ENCODE measurements at places on chromosomes 4 and X.

DNA sequence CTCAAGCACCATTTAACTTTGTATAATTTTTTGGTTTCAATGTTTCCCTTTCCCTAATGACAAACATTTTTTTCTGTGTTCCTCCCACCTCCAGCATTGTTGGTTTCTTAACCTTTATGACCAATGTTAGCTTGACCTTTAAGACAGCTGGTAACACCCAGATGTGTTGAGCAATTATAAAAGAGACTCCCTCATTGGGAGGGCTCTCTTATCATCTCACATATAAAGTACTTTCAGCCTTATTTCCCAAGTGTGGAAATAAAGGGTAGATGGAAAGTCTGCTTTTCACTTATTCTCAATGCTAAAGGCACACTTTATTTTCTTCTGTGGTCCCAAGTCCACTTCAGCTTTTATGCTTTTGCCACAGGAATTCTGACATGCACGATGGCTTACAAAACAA is 1420.4 kb downstream of the RAPGEF2 start:
- no peak overlapping the region for H3K27ac ChIP-seq
- DNase-seq = no peak
- H3K4me3 ChIP-seq = no peak overlapping the region
- no peaks in the 10 kb centered on the region for H3K36me3 ChIP-seq
- H3K4me1 ChIP-seq = no peaks in the 10 kb centered on the region

DNA sequence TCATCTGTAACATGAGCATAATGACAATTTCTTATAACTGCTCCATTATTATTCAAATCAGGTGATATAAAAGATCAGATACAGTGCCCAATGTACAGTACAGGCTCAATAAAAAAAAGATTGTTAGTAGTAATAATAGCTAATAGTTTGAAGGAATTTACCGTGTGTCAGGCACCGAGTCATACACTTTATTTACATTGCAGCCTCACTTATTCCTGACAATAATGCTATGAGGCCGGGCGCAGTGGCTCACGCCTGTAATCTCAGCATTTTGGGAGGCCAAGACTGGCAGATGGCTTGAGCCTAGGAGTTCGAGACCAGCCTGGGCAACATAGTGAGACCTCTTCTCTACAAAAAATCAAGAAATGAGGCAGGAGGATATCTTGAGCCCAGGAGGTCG is 10.1 kb upstream of the MAP7D3 start:
- H3K27ac ChIP-seq = no peak overlapping the region
- no peak overlapping the region for H3K4me3 ChIP-seq
- no peak for DNase-seq
- H3K27me3 ChIP-seq = peaks cover 3% of the 10 kb centered on the region

- no peak for DNase-seq
- H3K4me3 ChIP-seq = no peak overlapping the region
- no peaks in the 10 kb centered on the region for H3K27me3 ChIP-seq
- H3K27ac ChIP-seq = no peak overlapping the region
- no peaks in the 10 kb centered on the region for H3K4me1 ChIP-seq
Observed at GRCh38 chr4:14855719-14856061, 146.6 kb upstream of the CPEB2 start.

DNA sequence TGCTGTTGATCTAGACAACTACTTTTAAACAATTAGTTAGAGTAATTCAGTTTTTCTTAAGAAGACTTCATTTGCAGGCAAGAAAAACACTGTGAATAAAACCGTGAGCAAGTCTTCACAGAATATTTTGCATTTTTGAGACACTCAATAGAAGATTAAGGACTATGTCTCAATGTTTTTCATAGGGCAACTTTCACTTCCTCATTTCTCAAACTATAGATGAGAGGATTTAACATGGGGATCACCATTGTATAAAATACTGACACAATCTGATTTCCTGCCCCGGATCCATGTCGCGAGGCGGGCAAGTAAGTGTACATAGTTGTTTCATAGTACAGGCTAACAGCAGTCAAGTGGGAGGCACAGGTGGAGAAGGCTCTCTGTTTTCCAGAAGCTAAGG is 108.8 kb upstream of the IGSF1 start:
- no peak overlapping the region for H3K4me3 ChIP-seq
- H3K36me3 ChIP-seq = no peaks in the 10 kb centered on the region
- no peaks in the 10 kb centered on the region for H3K4me1 ChIP-seq
- DNase-seq = no peak
- H3K27me3 ChIP-seq = peaks cover 2% of the 10 kb centered on the region
- no peak overlapping the region for H3K27ac ChIP-seq

GRCh38 chrX:109966246-109966645 is 36.7 kb upstream of the TMEM164 start:
- peaks cover 8% of the 10 kb centered on the region for H3K27me3 ChIP-seq
- DNase-seq = no peak
- H3K27ac ChIP-seq = no peak overlapping the region
- no peak overlapping the region for H3K4me3 ChIP-seq

DNA sequence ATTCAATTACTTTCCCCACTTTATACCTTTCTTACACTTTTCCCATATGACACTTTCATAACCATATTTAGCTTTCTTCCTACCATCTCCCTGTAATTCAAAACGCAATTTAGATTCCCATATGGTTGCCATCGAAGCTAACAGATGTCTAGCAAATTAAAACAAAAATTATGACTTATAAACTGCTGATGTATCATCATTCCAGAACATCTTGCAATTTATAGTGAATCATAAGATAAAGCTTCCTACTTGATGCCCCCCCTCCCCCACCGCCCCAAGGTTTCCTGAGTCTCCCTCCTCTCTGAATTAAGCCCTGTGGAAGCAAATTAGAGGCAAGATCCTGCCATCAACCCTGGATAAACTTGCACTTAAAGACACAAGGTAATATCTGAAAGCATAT is 5.4 kb downstream of the TSPAN5 start:
- H3K4me3 ChIP-seq = no peak overlapping the region
- no peaks in the 10 kb centered on the region for H3K36me3 ChIP-seq
- H3K4me1 ChIP-seq = peaks cover 5% of the 10 kb centered on the region
- no peak overlapping the region for H3K27ac ChIP-seq
- H3K27me3 ChIP-seq = no peaks in the 10 kb centered on the region

DNA sequence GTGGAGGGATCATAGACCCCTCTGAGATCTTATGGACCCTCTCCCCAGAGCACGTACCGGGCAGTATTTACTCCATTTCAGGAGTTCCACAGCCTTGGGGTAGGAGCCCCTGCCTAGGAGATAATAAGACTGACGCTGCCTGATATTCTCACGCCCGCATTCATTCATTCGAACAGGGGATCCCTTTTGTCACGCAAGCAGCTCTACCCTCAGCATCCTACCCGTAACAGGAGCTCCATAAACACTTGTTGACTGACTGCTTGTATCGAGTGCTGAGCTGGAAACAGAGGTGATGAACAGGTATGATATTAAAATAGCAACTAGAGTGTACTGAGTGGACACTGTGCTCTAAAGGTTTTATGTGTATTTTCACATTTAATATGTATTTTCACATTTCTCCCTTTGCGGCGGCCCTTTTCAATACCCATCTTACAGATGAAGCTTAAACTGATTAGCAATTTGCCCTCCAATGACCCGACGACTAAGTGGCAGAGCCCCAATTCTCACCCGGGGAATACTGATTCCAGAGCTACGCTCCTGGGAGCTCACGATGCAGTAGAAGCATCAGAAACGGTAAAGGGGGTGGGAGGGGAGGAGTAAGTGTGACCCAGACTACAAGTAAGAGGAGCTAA is 888 bp downstream of the RAB28 start:
- H3K36me3 ChIP-seq = no peaks in the 10 kb centered on the region
- peaks cover 3% of the 10 kb centered on the region for H3K4me1 ChIP-seq
- peak overlapping the region; percentile 98 for H3K27ac ChIP-seq
- peak overlapping the region; percentile 84 for H3K4me3 ChIP-seq
- peak; percentile 64 for DNase-seq
- no peaks in the 10 kb centered on the region for H3K27me3 ChIP-seq

- H3K4me1 ChIP-seq = peaks cover 23% of the 10 kb centered on the region
- H3K4me3 ChIP-seq = no peak overlapping the region
- peaks cover 53% of the 10 kb centered on the region for H3K36me3 ChIP-seq
- no peak for DNase-seq
- H3K27me3 ChIP-seq = no peaks in the 10 kb centered on the region
- no peak overlapping the region for H3K27ac ChIP-seq
Observed at GRCh38 chr4:4421356-4421755, 34.5 kb downstream of the NSG1 start.

GRCh38 chrX:45513042-45513441 is 312.4 kb upstream of the DIPK2B start:
- peak; percentile 5 for DNase-seq
- H3K27me3 ChIP-seq = no peaks in the 10 kb centered on the region
- no peak overlapping the region for H3K4me3 ChIP-seq
- H3K4me1 ChIP-seq = no peaks in the 10 kb centered on the region
- no peak overlapping the region for H3K27ac ChIP-seq
- no peaks in the 10 kb centered on the region for H3K36me3 ChIP-seq

- no peak overlapping the region for H3K4me3 ChIP-seq
- H3K27me3 ChIP-seq = no peaks in the 10 kb centered on the region
- H3K4me1 ChIP-seq = no peaks in the 10 kb centered on the region
- no peaks in the 10 kb centered on the region for H3K36me3 ChIP-seq
- DNase-seq = no peak
- no peak overlapping the region for H3K27ac ChIP-seq
Observed at GRCh38 chr4:111639876-111640275, 505.4 kb upstream of the FAM241A start.

DNA sequence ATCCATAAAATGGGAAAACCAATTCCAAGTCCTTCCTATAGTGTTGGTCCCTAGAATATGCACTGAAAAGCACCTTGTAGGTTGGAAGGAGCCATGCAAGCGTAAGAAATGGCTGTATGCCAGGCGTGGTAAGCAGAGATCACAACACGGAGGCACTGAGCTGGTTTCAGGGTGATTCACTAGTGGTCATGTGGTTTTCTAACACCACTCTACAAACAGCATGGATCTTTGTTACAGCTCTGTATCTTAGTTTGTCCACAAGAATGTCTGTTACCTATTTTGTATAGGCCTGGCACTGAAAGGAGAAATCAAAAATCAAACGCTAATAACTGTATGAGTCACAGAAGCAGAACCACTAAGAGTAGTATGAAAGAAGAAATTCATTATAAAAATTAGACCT is 71.9 kb downstream of the MAGEB17 start:
- no peak overlapping the region for H3K4me3 ChIP-seq
- H3K4me1 ChIP-seq = no peaks in the 10 kb centered on the region
- no peaks in the 10 kb centered on the region for H3K36me3 ChIP-seq
- DNase-seq = no peak
- H3K27me3 ChIP-seq = peaks cover 6% of the 10 kb centered on the region

DNA sequence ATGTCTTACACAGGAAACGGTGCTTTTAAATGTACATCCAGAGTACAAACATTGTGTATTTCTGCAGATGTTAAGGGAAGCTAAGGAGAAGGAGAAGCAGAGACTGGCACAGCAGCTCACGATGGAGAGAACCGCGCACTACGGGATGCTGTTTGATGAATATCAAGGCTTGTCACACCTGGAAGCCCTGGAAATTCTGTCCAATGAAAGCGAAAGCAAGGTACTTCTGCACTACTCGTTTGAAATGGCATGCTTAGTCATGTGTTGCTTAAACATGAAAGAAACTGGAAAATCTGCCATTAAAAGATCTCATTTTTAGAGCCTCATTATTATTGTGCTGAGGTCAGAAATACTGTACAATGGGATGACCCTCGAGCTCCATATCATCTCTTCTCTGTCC is 47.2 kb downstream of the FAM114A1 start:
- no peaks in the 10 kb centered on the region for H3K4me1 ChIP-seq
- DNase-seq = no peak
- no peak overlapping the region for H3K4me3 ChIP-seq
- H3K36me3 ChIP-seq = no peaks in the 10 kb centered on the region
- no peak overlapping the region for H3K27ac ChIP-seq

- no peak for DNase-seq
- H3K27ac ChIP-seq = no peak overlapping the region
- H3K36me3 ChIP-seq = no peaks in the 10 kb centered on the region
- no peaks in the 10 kb centered on the region for H3K27me3 ChIP-seq
Observed at GRCh38 chr4:128168701-128169100, 107.6 kb downstream of the LARP1B start.

DNA sequence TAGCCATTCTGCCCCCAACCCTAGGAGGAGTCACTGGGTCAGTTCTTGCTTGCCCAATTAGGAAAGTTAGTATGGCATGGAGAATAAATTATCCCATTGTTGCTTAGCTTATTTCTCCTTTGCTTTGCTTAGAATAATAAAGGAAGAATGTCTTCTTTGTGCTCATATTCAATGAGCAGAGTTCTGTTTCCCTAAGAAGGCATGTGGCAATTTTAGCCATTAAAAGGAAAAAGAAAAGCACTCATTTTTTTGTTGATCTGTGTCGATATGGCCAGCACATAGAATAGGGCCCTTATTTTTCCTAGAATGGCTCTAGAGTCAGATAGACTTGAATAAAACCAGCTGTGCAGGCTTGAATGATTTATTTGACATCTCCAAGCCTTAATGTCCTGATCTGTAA is 166.4 kb upstream of the PPARGC1A start:
- no peaks in the 10 kb centered on the region for H3K36me3 ChIP-seq
- no peak for DNase-seq
- H3K27ac ChIP-seq = no peak overlapping the region
- no peak overlapping the region for H3K4me3 ChIP-seq
- H3K4me1 ChIP-seq = no peaks in the 10 kb centered on the region
- no peaks in the 10 kb centered on the region for H3K27me3 ChIP-seq

DNA sequence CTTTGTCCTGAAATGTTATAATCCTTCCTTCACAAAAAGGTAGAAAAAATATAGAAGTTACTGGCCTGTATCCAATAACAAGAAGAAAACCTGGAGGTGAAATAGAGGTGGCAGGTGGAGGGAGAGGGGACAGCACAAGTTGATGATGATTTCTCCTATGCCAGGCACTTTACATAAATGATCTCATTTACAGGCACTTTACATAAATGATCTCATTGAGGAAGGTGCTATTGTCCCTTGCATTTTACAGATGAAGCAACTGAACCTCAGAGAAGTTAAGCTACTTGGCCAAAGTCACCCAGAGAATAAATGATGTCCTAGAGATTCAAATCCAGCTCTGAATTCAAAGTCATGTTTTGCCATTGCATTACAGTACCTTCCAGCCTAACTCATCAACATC is 7.1 kb upstream of the OPHN1 start:
- no peaks in the 10 kb centered on the region for H3K36me3 ChIP-seq
- no peaks in the 10 kb centered on the region for H3K27me3 ChIP-seq
- peak overlapping the region; percentile 37 for H3K27ac ChIP-seq

DNA sequence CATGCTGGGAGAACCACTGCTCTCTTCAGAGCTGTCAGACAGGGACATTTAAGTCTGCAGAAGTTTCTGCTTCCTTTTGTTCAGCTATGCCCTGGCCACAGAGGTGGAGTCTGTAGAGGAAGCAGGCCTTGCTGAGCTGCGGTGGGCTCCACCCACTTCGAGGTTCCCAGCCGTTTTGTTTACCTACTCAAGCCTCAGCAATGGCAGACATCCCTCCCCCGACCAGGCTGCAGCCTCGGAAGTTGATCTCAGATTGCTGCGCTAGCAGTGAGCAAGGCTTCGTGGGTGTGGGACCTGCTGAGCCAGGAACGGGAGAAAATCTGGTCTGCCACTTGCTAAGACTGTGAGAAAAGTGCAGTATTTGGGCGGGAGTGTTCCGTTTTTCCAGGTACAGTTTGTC is 118.9 kb downstream of the SLC10A6 start:
- no peak overlapping the region for H3K27ac ChIP-seq
- no peaks in the 10 kb centered on the region for H3K36me3 ChIP-seq
- no peak overlapping the region for H3K4me3 ChIP-seq
- no peaks in the 10 kb centered on the region for H3K4me1 ChIP-seq
- H3K27me3 ChIP-seq = no peaks in the 10 kb centered on the region

- no peaks in the 10 kb centered on the region for H3K4me1 ChIP-seq
- H3K36me3 ChIP-seq = no peaks in the 10 kb centered on the region
Observed at GRCh38 chr4:47695260-47695659, 142.6 kb downstream of the CORIN start.

- no peak overlapping the region for H3K4me3 ChIP-seq
- no peaks in the 10 kb centered on the region for H3K4me1 ChIP-seq
- H3K36me3 ChIP-seq = no peaks in the 10 kb centered on the region
- H3K27ac ChIP-seq = no peak overlapping the region
Observed at GRCh38 chrX:132364313-132364712, 124.5 kb downstream of the MBNL3 start.
